ENCODE measurements at places on chromosomes 7 and 10.

DNA sequence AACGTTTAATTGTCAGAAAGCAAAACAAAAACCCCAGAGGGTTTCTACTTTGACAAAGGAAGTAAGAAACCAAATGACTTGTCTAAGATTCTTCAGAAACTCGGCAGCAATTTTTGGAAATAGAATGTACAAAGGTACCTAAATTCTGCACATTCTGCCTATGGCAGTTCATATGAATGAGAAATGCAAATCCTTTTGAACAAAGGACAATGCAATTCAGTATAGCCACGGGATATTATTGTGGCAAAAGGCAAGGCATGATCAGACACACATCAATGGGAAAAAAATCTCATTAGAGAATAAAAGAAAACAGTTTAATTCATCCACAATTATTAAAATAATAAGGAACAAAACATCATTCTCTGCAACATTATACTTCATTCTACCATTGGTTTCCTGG, 93.4 kb downstream of the SEMA3C start:
- no peak for DNase-seq

DNA sequence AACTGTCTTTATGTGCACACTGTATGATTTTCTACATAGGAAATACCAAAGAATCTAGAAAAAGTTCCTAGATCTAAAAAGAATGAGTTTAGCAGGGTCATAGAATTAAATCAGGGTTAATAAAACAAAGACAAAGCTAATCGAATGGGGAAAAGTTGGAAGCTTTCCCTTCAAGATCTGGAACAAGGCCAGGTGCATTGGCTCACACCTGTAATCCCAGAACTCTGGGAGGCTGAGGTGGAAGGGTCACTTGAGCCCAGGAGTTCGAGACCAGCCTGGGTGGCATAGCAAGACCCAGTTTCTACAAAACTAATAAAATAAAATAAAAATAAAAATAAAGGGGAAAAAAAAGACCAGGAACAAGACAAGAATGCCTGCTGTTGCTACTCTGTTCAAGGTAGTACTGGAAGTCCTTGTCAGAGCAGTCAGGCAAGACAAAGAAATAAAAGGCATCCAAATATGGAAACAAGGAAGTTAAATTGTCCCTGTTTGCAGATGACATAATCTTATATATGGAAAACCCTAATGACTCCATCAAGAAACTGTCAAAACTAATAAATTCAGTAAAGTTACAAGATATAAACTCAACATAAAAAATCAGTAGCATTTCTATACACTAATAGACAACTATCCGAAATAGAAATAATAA, 76.1 kb upstream of the RHEB start:
- DNase-seq, result no peak

DNA sequence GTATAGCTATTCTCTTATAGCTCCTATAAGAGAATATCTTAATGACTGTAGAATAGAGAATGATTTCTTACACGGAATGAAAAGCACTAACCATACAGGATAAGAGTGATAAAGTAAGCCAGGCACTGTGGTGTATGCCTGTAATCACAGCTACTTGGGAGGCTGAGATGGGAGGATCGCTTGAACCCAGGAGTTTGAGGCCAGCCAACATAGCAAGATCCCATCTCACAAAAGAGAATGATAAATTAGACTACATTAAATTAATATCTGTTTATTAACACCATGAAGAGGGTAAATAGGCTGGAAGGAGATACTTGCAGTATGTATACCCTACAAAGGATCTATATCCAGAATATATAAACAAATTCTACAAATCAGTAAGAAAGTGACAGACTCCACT, 12.2 kb upstream of the OIT3 start:
- DNase-seq, result no peak

DNA sequence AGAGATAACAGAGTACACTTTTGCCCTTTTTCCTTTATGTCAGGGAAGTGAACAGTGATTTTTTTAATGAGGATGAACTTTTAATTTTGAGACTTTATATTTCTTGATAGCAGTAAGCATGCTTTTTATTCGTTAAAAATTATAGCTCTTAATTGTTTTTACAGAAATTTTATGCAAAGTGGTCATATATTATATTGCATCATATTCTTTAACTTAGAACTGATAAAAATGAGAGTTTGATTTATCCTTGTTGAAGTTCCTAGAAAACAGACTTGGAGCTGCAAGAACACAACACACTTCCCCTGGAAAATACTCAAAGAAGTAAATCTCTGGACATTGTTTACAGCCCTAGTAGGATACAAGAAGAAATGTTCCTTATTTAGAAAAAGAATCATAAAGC, 21.2 kb upstream of the MINDY3 start:
- no peak for DNase-seq

DNA sequence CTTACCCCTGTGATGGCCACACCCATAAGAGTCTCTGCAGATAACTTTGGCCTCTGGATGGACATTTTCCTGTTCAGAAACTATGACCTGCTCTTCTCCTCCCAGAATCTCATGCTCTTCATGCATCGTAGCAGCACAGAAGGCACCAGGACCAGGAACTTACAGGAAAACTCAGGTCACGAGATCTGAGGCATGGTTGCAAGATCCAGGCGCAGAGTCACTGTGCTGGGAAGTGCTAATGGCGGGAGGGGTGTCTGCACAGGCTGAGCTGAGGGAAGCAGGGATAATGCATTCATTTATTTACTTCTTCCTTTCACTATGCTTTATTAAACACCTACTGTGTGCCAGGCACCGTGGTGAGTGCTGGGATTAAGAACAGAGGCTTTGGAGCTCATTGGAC, 48.2 kb upstream of the LOXL4 start:
- DNase-seq, result no peak
